Activated naive CD4-positive, alpha-beta T cell treated with anti-CD3 and anti-CD28 coated beads for 36 hours (primary cell): ENCODE measurements at places on chromosomes 16 and 17. TPM values are rescaled to one million over a fixed set of nuclear protein-coding genes. Genes with fewer than 3 reads are reported as not detected.

The KRT14 gene
- not detected for total RNA-seq

The SLC47A1 gene
- 0.30 TPM for total RNA-seq

The PRSS21 gene
- 3.3 TPM for total RNA-seq

The OSGIN1 gene
- 0.47 TPM for total RNA-seq

The HOXB9 gene
- 6.9 TPM for total RNA-seq

The ACSM3 gene
- total RNA-seq: 29.6 TPM

The HS3ST2 gene
- not detected for total RNA-seq

The TMEM238L gene
- total RNA-seq: not detected

The HCRT gene
- not detected for total RNA-seq

The CHST4 gene
- total RNA-seq: not detected

The LITAFD gene
- total RNA-seq: not detected

The DNAI2 gene
- 0.12 TPM for total RNA-seq

The TEDC2 gene
- 24.8 TPM for total RNA-seq

The NT5M gene
- total RNA-seq: 7.7 TPM

The HSD17B2 gene
- not detected for total RNA-seq

The ADGRG3 gene
- total RNA-seq: 0.14 TPM

The MYH8 gene
- not detected for total RNA-seq

The GPRC5C gene
- not detected for total RNA-seq

The CCL4L2 gene
- 1.4 TPM for total RNA-seq

The MT1G gene
- total RNA-seq: 23.8 TPM

The HEATR9 gene
- not detected for total RNA-seq

The PLD2 gene
- 17.6 TPM for total RNA-seq

The C17orf78 gene
- total RNA-seq: not detected

The OR3A3 gene
- total RNA-seq: not detected

The FBXO39 gene
- total RNA-seq: not detected

The SMIM36 gene
- total RNA-seq: not detected

The AIPL1 gene
- total RNA-seq: not detected

The GUCY2D gene
- total RNA-seq: not detected

The SEZ6L2 gene
- 0.31 TPM for total RNA-seq

The NDUFAB1 gene
- total RNA-seq: 163 TPM

The SLC13A2 gene
- not detected for total RNA-seq
